ENCODE measurements at places on chromosomes 16 and 17.

DNA sequence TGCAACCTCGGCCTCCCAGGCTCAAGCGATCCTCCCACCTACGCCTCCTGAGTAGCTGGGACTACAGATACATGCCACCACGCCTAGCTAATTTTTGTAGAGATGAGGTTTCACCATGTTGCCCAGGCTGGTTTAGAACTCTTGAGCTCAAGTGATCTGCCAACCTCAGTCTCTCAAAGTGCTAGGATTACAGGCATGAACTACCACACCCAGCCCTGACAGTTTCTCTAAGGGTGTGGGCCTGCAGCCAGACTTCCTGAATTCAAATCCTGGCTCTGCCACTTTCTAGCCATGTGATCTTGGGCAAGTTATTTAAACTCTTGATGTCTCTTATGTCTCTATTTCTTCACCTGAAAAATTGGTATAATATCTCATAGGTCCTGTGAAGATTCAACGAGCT is 5.6 kb downstream of the CUEDC1 start:
- peak; percentile 51 for DNase-seq

- DNase-seq = no peak
These were observed 6.9 kb downstream of the LMF1 start for GRCh38 chr16:963913-964312.

- DNase-seq = no peak
These were observed at the start of gene DOC2B for GRCh38 chr17:181245-182049. TSS of gene DOC2B (minus strand) at chr17:181650. CDS start at chr17:181479, 171 bp downstream.

DNA sequence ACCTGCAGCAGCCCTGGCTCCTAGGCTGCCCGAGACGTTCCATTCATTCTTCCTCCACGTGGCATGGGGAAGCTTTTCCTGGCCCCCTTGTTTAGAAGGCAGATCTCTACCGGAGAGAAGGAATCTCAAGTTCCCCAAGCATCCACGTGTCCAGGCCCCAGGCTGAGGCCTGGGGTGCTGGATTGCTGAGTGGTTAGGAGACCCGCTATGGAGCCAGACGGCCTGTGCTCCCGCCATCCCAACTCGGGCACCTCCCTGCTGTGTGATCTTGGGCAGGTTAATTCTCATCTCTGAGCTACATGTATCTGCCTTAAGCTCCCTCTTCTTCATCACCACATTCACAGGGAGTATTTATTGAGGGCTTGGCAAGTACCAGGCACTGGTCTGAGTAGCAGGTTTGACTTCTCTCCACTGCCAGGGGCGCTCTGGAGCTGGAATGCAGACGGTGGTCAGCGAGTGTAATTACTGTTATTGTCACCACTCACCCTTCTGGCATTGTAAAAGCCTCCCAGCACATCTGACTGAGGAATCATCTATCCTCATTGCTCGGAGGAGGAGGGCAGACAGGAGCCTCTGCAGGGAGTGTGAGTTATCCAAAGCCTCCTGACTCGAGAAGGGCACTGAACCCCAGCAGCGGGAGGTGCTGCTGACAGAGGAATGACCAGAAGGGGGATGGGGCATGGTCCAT is 1.1 kb upstream of the ADGRG1 start:
- DNase-seq = no peak

GRCh38 chr16:79598348-79599181 is 2.0 kb downstream of the MAF start:
- DNase-seq = no peak

GRCh38 chr17:62657145-62657665 is 29.7 kb downstream of the MRC2 start:
- no peak for DNase-seq

- DNase-seq = no peak
These were observed 2.0 kb downstream of the KLHL11 start for GRCh38 chr17:41863074-41863848.

DNA sequence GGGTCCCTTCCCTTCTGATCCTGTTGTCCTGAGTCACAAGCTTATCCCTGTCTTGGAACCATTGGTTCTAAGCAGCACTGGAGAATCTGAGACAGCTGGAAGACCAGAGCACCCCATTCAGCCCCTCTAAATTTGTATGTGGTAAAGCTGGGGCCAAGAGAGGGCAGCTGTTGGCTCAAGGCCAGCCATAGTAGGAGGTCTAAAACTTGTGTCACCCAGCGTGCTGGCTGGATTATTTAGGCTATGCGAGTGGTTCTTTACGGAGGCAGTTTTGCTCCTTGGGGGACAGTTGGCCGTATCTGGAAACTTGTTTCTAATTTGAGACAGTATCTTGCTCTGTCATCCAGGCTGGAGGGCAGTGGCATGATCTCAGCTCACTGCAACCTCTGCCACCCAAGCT is 69.6 kb upstream of the GSE1 start:
- DNase-seq = no peak

GRCh38 chr17:67435122-67435521 is 58.0 kb downstream of the PITPNC1 start:
- no peak for DNase-seq

- no peak for DNase-seq
These were observed 2.8 kb downstream of the DNAJA3 start for GRCh38 chr16:4428500-4428899.

GRCh38 chr17:55336426-55336825 is 71.7 kb downstream of the HLF start:
- no peak for DNase-seq

- no peak for DNase-seq
These were observed 508 bp upstream of the TMC8 start for GRCh38 chr17:78130090-78130436.

DNA sequence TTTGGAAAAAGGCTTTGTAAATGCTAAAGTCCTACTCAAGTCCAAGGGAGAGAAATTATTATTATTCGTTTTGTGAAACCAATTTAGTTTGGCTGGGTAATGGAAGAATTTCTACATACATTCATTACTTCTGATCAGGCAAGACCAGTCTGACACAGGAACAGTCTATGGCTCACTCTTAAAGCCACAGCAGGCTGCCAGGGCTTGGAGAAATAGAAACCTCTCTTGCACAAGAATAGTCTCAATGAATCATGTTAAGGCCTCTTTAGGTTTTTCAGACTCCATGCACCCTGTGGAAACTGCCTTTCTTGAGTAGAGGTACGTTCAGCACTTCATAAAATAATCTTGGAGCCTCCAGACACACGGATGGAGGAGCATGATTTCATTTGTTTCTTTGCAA is 167.7 kb downstream of the IRX3 start:
- no peak for DNase-seq

DNA sequence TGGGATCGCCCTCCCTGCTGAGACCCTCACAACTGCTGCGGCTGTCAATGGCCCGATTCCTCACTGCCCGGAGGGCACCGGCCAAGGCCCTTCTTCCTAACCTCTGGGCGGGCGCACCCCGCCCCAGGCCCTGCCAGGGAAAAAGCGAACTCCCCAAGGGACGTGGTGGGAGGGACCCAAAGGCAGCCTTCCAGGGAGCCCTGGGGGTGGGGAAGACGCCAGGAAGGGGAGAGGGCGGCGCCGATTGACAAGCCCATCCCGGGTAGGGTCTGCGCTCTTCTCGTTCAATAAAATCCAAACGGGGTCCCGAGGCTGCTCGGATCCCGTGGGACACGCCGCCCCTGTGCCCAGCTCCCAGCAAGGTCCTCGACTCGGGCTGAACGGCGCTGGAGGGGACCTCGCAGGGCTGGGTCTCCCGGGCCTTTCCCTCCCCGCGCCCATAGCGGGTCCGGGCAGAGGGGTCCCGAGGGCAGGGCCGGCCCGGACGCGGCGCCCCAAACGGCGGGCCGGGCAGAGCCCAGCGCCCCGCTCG is 416 bp downstream of the KIFC3 start:
- no peak for DNase-seq

GRCh38 chr16:71956486-71956885 is 43.7 kb downstream of the PKD1L3 start:
- DNase-seq = no peak

DNA sequence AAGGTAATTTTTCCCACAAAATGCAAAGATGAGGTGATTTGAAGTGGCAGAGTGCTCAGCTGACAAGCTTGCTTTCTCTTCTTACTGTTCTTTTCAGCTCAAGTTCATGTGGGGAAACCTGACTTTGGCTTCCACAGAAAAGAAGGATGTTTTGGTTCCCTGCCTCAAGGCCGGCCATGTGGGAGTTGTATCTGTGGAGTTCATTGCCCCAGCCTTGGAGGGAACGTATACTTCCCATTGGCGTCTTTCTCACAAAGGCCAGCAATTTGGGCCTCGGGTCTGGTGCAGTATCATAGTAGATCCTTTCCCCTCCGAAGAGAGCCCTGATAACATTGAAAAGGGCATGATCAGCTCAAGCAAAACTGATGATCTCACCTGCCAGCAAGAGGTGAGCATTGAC is 18.4 kb upstream of the TMEM106A start:
- no peak for DNase-seq

GRCh38 chr17:19705771-19706770 is 10.3 kb downstream of the SLC47A2 start:
- DNase-seq = no peak

- no peak for DNase-seq
These were observed 17.9 kb upstream of the SNTB2 start for GRCh38 chr16:69169051-69169450.

DNA sequence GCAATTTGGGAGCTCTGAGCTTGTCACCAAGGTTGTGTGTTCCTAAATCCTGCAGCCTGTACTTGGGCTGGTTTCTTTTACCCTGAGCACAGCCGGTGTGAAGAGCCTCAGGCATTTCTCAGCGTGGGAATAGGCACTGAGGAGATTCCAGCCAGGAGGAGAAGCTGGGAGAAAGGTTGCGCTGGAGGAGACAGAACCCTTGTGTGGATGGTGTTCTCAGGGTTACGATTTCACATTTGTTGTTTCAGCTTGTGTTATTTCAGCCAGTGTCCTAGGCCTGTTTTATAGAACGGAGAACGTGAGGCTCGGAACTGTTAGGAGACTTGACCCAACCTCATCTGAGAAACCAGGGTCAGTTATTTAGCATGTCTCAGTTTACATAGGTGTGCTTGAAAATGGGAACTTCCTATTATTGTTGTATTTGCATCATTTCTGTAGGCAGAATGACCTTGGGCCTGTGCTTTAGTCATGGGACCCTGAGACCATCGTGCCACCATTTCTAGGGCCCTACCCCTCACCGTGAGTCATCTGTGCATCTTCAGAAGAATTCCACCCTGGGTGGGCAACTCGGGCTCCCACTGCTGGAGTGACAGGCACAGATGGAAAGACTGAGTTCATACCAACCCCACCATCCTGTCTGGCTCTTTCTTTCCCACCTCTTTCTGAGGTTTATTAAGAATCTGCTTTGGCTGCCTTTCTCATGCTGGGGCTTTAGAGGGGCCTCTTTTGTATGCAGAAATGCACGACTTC is 134.9 kb downstream of the MSI2 start:
- no peak for DNase-seq

DNA sequence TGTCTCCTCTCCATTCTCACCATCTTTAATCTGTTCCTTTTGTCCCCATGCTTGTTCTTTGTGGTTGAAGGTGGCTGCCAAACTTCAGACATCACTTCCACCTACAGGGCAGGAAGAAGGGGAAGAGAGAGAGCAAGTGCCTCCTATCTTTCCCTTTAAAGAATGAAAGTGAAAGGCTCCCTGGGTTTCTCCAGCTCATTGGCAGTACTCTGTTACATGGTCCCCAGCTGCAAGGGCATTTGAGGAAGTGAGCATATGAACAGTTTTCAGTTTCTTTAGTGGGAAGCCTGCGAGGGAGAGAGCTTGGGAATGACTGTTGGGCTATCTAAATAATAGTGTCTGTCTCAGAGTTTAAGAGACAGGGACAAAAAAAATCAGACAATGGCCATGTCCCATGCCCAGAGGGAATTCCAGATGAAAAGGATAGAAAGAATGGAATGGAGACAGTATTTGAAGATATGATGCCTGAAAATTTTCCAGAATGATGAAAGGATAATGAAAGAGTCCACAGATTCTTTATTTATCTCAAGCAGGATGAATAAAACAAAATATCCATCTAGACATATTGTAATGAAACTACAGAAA is 159.9 kb downstream of the LGALS9B start:
- DNase-seq = no peak

DNA sequence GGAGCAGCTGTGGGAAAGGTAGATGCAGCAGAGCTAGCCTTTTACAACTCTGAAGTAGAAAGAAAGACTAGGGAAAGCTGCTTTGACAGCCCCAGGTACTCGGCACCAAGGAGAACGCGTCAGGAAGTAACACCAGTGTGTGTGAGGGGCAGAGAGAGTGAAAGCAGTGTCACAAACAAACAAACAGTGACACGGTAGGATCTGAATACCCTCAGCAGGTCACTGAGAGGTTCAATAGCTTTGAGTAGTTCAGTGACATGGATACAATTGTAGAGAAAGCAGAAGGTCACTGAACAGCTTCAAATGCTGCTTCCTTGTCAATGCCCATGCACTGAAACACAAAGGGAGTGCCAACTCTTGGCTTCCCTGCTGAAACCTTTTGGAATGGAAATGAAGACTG is 150.3 kb upstream of the C17orf78 start:
- DNase-seq = no peak

GRCh38 chr16:54174750-54175149 is 111.8 kb downstream of the IRX3 start:
- DNase-seq = no peak

- DNase-seq = no peak
These were observed 30.5 kb downstream of the NSMCE1 start for GRCh38 chr16:27238016-27238587.

- DNase-seq = peak; percentile 31
These were observed at the start of gene TK2 for GRCh38 chr16:66549284-66550131. TSS of gene TK2 (minus strand) at chr16:66550122. CDS start at chr16:66550061, 61 bp downstream.

DNA sequence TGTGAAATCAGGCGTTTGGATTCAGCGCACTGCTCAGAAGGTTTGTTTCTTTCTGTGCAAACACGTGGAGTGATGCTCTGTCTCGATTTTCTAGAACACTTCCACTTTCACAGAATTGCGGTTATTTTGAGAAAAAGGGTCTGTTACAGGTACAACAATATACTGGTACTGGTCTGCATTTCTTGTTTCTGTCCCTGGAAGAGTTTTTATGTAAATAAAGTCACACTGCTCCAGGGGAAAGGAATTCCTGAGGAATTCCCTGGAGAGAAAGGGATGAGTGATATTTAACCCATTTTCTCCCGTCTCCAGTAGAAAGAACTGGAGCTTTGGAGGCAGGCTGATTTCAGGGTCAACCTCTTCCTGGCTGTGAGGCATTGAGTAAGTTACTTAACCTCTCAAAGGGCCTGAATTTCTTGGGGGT is 16.2 kb upstream of the RMI2 start:
- DNase-seq = no peak

- no peak for DNase-seq
These were observed 47.7 kb upstream of the CLEC18B start for GRCh38 chr16:74468807-74469525.

Measured in pons (tissue), 1 donor.